ENCODE measurements at places on chromosomes 7 and 10.

GRCh38 chr10:128140425-128140824 is 14.2 kb upstream of the MKI67 start:
- no peak for DNase-seq

DNA sequence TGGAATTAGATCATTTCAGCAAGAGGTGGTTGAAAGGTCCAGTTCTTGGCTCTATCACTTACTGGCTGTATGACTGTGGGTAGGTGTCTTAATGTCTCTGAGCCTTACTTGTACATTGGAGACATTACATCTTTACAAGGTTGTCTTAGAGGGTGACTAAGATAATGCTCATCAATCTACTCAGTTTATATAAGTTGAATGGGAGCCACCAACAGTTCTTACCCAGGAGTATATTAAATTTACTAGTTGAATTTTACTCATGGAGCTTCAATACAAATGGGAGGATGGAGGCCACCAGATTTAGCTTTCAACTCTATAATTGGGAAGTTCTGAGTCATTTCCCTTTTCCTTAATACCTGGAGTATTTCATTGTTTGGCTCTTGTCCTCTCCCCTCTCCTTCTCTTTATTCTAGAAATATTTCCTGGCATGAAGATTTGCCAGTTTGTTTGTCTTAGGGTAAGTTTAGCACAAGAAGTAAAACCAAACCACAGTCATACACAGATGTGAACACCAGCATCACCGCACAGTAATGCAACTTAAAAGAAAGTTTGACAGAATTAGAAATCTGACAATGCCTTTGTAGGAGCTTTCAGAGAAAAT is 222.8 kb downstream of the LRMDA start:
- no peak for DNase-seq

DNA sequence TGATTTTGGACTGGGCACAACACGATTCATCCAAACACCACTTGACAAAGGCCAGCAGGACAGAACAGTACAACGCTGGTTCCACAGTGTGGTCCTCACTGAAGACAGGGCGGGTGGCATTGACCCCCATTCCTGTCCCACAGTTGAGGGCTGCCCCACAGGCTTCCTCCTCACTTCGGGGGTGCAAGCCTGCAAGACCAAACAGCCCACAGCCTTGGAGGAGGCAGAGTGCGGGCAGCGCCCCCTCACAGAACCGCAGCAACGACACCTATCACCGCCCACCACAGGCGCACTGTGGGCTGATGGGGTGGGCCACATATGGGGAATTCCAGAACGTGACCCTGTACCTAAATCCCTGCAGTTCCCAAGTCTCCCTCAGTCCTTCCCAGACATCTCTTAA is 70.6 kb downstream of the PTPRN2 start:
- DNase-seq = no peak

- no peak for DNase-seq
Observed at GRCh38 chr7:150515248-150516147, 826 bp downstream of the GIMAP7 start.

DNA sequence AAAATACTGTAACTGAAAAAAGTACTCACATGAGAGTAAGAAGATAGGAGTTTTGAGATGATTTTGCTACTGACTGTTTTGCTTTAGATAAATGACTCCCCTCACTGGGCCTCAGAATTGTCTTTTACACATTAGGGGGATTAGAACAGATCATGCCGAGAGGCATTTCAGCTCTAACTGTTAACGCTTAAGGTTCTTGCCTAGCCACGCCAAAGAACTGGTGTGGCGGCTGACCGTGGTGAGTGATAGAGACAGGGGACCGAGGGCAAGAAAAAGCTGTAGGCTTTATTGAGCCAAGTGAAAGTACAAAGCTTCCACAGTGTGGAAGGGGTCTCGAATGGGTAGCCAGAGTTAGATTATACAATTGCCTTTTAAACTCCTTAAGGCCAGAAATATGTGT is 368.5 kb upstream of the MYO3A start:
- DNase-seq = no peak

DNA sequence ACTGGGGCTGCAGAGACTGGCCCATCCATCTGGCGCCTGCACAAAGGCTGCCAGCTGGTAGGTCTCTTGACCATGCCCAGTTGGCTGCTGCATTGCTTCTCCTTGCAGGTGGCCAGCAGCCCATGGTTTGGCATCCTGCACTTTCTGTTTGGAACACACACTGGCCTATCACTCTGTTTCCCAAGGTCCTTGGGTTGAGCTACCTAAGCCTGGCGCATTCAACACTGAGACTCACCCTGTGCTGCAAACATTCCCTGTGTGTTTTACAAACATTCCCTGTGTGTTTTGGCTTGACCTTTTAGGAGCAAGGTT is 55.5 kb downstream of the TACR2 start:
- DNase-seq = no peak

DNA sequence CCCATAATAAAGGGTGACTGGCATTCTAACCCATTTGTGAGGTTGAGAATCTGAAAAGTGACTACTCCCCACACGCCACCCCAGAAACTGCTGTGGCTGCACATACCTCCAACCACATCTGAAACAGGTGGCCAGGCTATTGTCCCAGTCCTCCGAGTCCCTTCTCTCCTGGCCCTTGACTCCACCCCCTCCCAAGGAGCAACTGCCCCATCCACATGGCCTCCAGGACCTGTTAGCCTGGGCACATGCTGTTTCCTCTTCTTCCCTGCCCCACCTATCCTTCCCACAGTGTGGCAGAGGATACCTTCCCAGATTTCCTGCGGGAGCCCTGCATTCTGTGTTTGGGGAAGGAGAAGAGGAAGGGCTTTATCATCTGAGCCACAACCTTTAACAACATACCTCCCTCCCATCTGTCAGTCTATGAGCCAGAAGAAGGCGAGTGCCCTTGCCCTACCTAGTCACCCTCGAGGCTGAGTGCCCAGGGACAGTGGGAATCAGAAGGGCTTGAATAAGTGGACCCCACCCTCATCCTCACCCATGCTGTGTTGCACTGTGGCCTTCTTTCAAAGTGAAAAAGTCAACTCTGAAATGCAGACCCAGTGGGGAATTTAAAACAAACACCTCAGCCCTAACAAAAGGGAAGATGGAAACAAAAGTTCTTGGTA is 11.9 kb downstream of the STEAP1B start:
- no peak for DNase-seq

DNA sequence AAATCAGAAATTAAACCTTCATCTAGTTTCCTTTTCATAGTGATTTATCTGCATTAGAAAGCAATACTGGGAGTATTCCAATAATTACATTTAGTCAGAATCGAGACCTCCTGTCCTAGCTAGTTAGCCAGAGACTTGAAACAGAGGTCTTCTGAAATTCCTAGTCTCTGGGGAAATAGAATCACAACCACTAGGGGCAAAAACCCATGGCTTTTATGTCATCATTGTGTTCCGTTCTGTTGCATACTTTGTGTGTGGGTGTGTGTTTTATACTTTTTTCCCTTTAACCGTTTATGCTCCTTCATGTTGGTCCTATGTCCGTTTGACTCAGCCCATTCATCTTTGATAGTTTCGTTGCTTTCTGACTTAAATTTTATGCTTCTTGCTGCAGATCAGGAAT is 79.8 kb downstream of the RALA start:
- DNase-seq = peak; percentile 6

All from AG08396 (cell line).